NCI-H524 (cell line): ENCODE measurements at places on chromosomes 4 and X.

- DNase-seq: no peak
These were observed 30.0 kb downstream of the BBS12 start for GRCh38 chr4:122762520-122762919.

DNA sequence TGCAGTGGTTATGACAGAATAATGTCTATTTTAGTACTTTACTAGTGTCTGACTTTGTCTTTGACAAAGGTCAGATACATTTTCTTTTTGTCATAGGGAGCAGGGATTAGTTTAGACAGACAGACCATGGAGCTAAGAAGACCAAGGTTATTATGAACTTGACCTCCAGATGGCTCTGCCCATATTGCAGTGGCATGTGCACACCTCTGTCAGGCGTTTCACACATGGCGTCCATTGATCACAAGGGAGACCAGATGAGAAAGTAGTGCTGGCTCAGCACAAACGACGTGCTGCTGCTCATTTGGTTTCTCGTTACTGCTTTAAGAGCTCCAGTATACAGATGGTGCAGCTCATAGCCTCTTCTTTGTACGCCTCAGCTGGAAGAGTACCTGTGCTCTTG, 56.3 kb upstream of the HPSE start:
- DNase-seq: peak; percentile 44

DNA sequence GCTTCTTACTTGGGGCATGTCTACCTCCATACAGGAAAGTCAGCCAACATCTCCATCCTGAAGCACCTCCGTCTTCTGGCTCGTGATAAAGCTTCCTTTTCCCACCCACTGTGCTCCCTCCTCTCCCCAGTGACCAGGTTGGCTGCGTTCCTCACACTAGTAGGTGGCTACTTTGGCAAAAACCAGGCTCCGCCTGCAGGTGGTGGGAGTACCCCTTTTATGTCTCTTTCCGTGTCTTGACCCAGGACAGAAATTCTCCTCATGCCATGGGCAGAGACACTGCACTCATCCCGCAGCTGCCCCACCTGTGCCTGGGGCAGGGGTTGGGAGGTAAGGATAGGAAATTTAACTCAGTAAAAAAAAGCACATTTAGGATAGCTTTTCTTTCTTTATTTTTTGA, 50.9 kb downstream of the ENPP6 start:
- DNase-seq: no peak

DNA sequence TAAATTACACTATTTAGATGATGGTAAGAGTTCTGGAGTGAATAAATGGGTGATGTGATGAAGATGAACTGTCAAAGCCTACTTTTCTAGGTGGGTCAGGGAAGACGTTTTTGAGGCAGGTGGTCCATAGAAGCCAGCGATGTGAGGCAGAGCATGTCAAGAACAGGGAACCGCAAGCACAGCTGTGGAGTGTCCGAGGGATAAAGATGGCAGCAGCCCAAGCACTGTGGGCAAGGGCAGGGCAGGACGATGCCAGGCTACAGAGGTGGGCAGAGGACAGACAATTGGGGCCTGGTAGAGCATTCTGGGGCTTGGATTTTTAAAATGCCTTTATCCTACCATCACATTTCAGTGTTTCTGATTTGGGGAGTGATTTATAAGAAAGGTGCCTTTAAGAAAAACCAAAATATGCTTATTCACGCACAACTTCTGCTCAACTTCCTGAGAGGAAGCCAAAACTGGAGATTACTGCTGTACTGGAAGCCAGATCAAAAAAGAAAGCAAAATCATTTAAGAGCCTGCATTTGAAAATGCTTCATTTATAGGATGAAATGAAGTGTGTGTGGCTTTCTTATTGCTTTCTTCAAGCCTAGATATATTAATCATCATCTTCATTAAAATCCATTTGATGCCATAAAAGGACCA, 119.0 kb upstream of the WDR17 start:
- DNase-seq: no peak

DNA sequence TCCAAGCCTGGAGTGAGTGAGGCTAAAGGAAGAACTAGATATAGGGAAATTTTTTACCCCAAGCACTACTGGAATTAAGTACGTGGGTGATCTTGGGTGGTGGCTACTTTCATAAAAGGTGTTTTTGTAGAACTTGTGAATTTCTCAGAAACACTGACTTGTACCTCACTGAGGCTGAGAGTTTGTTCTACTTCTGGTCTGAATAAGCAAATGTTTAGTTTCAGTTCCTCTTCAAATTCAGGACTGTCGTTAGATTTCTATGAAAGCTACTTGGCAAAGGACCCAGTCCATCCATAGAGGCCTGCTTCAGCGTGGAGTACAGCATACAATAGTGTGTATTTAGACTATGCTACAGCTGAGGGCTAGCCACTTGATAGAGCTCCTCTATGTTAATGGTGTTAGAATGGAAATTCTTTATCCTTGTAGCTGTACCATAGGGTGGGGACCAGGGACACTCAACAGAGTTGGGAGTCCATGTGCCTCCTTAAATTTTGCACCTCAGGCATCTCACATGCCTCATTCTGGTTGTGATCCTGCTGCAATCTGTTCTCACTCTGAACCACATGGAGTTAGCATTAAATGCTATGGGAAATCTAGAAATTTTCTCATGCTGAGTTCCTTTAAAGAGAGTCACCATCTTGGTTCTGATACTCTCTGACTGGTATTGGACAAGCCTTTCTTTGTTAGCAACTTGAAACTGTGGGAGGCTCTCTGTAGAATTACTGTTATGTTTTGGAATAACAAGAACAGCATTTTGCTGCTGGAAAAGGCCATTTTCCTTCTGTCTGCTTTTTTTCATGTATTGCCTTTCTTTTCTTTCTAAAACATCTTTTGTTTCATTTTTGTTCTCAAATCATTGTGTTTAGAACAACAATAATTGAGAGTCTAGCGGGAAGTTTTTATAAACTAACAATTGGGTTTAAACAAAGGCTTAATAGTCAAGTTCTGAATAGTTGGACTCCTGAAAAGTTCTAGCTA, 86.8 kb downstream of the PDGFRA start:
- no peak for DNase-seq
